Sigmoid colon (tissue), 7 donors: ENCODE measurements at places on chromosomes 4 and X.

DNA sequence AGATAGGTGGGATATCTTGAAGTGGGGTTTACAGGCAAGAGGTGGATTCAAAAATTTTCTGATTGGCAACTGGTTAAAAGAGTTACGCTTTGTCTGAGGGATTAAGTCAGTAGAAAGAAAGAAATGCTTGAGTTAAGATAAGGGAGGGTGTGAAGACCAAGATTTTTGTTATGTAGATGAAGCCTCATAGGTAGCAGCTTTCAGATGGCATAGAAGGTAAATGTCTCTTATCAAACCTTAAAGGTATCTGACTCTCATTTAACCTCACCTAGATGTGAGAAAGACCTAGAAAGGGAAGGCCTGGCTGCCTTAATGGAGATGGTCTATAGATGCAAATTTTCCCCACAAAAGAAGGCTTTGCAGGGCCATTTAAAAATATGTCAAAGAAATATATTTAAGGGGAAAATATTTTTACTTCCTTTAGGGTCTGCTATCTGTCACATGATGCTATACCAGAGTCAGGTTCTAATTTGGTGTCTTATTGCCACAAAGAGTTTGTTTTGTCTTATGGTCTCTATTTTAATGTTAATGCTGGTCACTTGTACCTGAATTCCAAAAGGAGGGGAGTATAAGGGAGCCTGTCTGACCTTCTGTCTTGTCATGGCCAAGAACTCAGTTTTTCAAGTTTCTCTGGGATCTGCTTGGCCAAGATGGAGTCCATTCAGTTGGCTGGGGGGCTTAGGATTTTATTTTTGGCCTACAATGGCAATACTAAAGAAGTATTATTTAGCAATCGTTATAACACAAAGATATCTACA lies 699.1 kb upstream of the AMOT start:
- DNase-seq: no peak
- no peak overlapping the region for H3K27ac ChIP-seq
- H3K4me3 ChIP-seq: no peak overlapping the region

GRCh38 chr4:106238820-106239420 lies 77.1 kb downstream of the TBCK start:
- no peak overlapping the region for H3K27ac ChIP-seq
- DNase-seq: no peak
- H3K4me3 ChIP-seq: no peak overlapping the region
- no peaks in the 10 kb centered on the region for H3K27me3 ChIP-seq
- peaks cover 5% of the 10 kb centered on the region for H3K36me3 ChIP-seq

- H3K4me1 ChIP-seq: no peaks in the 10 kb centered on the region
- H3K36me3 ChIP-seq: no peaks in the 10 kb centered on the region
- H3K4me3 ChIP-seq: no peak overlapping the region
Observed at GRCh38 chr4:22720091-22720490, 27.4 kb downstream of the GBA3 start.

GRCh38 chr4:32477518-32477917 lies 1757.3 kb downstream of the PCDH7 start:
- H3K27ac ChIP-seq: no peak overlapping the region
- H3K4me1 ChIP-seq: no peaks in the 10 kb centered on the region
- no peak overlapping the region for H3K4me3 ChIP-seq
- no peak for DNase-seq
- no peaks in the 10 kb centered on the region for H3K27me3 ChIP-seq

GRCh38 chr4:56757261-56757746 lies 64.2 kb downstream of the SPINK2 start:
- peaks cover 23% of the 10 kb centered on the region for H3K4me1 ChIP-seq
- H3K27me3 ChIP-seq: no peaks in the 10 kb centered on the region
- H3K27ac ChIP-seq: peak overlapping the region; percentile 77

DNA sequence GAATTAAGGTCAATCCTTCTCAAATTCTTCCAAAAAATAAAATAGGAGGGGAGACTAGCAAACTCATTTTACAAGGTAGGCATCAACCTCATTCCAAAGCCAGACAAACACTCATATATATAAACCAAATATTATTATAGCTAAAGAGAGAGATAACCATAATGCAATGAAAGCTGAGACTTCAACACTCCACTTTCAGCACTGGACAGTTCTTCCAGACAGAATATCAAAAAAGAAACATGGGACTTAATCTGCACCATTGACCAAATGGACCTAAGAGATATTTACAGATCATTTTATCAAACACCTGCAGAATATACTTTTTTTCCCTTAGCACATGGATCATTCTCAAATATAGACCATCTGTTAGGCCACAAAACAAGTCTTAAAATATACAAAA lies 15.5 kb upstream of the EDA2R start:
- H3K27me3 ChIP-seq: no peaks in the 10 kb centered on the region
- no peak overlapping the region for H3K4me3 ChIP-seq
- H3K4me1 ChIP-seq: no peaks in the 10 kb centered on the region
- H3K27ac ChIP-seq: no peak overlapping the region
- DNase-seq: no peak
- no peaks in the 10 kb centered on the region for H3K36me3 ChIP-seq

- peak overlapping the region; percentile 64 for H3K27ac ChIP-seq
- H3K4me1 ChIP-seq: no peaks in the 10 kb centered on the region
- no peak for DNase-seq
- no peak overlapping the region for H3K4me3 ChIP-seq
- H3K27me3 ChIP-seq: no peaks in the 10 kb centered on the region
Observed at GRCh38 chr4:7762376-7763030, 177.2 kb downstream of the AFAP1 start.

DNA sequence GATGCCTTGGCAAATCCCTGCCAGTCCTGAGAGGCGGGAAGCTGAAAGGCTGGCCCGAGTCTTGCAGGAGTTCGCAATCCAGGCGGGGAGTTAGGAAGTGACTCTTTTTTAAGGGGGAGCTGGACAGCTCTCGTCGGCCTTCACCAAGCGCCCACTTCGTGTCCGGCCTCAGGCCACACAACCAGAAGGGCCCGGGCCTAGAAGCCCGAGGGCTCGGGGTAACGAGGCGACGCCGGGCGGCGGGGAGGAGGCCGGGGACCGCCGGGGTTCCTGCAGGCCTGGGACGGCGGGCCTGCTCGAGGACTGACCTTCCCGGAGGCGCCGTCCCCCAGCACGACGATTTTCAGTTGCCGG lies 395 bp downstream of the RAB28 start:
- H3K4me1 ChIP-seq: peaks cover 19% of the 10 kb centered on the region
- peak; percentile 85 for DNase-seq
- peak overlapping the region; percentile 92 for H3K4me3 ChIP-seq
- H3K27me3 ChIP-seq: no peaks in the 10 kb centered on the region
- peak overlapping the region; percentile 97 for H3K27ac ChIP-seq
- H3K36me3 ChIP-seq: peaks cover under 1% of the 10 kb centered on the region

DNA sequence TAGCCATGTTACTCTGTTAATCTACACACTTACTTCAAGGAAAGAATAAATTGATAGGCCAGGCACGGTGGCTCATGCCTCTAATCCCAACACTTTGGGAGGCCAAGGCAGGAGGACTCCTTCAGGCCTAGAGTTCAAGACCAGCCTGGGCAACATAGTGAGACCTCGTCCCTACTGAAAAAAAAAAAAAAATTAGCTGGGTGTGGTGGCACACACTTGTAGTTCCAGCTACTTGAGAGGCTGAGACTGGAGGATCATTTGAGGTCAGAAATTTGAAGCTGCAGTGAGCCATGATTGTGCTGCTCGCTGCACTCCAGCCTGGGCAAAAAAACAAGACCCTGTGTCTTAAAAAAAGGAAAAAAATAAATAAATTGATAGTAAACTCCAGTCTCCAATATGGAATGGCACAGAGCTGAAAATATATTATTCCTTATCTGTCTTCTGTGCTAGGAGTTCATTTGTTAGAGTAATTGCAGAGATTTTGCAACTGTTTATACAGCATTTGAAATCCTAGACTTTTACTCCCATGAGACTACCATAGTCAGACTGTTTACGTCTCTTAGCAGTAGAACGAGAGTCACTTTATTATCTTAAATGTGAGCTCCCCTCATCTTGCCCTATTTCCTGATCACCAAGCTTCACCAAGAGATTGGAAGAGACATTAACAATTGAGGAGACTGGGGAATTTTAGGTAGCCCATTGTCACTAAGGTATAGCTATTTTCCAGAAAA lies 18.8 kb upstream of the TMEM131L start:
- no peaks in the 10 kb centered on the region for H3K4me1 ChIP-seq
- H3K4me3 ChIP-seq: no peak overlapping the region
- no peaks in the 10 kb centered on the region for H3K27me3 ChIP-seq
- peak overlapping the region; percentile 19 for H3K27ac ChIP-seq
- no peak for DNase-seq
